ENCODE measurements at places on chromosomes 12 and 14. TPM values are rescaled to one million over a fixed set of nuclear protein-coding genes. Genes with fewer than 3 reads are reported as not detected.

DNA sequence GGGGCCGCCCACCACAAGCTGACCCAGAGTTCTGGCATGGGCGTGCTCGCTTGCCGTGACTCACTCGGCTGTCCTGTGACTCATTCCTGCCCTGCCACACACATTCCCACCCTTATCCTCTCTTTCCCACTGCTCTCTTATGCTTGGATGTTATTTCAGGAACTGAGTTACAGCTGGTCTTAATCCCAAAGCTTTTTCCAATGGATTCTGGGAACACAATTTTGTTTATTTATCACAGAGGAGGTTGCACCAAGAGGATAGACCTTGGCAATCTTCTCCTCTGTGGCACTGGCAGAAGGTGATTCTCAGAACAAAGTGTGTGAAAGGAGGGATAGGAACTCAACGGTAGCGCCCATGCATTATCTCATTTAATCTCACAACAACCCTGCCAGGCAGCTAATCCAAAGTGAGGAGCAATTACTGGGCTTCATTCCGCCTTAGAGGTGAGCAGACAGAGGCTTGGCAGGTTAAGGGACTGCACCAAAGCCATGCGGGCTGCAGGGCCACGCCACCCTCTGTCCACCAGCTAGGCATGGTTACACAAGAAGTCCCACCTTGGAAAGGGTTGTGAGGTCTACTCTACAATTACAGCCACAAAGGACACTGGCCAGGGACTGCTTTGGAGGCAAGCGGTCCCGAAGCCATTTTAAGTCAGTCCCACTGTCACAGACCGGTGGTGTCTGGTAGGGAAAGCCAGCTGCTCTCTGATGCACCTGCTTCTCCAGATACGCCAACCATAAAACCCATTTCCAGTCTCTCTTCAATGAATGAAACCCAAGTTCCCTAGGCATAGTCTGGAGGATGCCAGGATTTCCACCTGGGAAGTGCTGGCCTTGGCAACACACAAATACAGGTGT is 32.9 kb downstream of the SYNE3 start:
- peak; percentile 94 for DNase-seq

Gene TSPAN11
- 2.7 TPM for total RNA-seq

Gene KRT75
- total RNA-seq, result not detected

- DNase-seq, result no peak
Observed at GRCh38 chr12:95213119-95213518, 4.1 kb downstream of the FGD6 start.

- DNase-seq, result peak; percentile 97
Observed at GRCh38 chr14:103500148-103500990, 22.3 kb downstream of the CKB start.

Gene GLIPR1L1
- total RNA-seq, result not detected

DNA sequence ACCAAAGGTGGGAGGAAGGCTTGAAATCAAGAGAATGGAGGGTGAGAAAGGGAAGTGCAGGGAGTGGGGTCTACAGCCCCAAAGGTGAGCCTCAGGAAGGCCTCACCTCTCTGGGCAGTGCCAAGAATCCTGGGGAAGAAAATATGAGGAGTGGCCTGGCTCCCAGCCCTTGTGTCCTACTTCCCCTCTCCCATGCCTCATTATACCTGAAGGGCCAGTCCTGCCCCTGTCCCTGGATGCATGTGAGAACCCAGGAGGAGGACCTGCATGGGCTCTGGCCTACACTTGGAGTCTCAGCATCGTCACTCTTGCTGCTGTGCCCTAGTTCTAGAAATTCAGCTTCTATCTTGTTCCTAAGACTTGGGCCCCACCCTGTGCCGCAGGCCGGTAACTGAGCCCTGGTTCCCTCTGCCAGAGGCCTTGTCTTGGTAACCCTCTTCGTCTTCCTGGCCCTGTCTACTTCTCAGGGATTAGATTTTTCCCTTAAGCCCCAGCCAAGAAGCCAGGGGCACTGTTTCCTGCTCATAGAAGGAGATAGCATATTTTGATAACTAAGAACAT is 10.9 kb upstream of the MYH7 start:
- DNase-seq, result peak; percentile 81

Gene POTEM
- not detected for total RNA-seq

- no peak for DNase-seq
Observed at GRCh38 chr12:53951577-53952334, 2.9 kb upstream of the HOXC12 start.

Gene RNASE1
- 222 TPM for total RNA-seq

DNA sequence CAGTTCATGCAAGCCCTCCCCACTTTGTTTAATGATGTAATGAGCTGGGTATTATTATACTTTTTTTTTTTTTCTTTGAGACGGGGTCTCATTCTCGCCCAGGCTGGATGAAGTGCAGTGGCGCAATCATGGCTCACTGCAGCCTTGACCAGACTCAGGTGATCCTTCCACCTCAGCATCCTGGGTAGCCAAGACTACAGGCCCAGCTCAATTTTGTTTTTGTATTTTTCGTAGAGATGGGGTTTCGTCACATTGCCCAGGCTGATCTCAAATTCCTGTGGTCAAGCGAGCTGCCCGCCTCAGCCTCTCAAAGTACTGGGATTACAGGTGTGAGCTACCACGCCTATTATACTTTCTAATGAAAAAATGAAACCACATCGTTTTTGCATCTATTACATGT is 4.5 kb upstream of the DCAF11 start:
- DNase-seq, result no peak

DNA sequence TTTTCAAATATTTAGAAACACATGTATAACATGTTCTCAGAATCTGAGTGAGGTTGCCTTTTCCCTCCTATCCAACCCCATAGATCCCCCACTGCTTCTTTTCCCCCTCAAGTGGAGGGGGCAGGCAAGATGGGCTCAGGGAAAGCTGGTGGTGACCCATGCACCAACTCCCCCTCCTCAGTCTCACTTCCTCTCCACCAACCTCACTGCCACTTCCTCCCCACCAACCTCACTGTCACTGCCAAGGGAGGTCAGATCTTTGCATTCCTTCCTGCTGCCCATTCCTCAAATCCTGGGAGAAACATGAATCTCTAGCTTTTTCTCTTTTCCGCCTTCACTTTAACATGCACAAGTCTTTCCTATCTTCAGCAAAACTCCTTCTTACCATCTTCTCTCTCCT is 48.7 kb downstream of the SPTB start:
- DNase-seq, result no peak

Gene SALL2
- total RNA-seq, result 6.2 TPM

Data from posterior vena cava (tissue), 2 donors.